ENCODE measurements at places on chromosomes 4 and X.
A peak's percentile ranks its signal among the peaks of the same experiment; 100 is the strongest.

GRCh38 chr4:184136525-184136924, 81.1 kb downstream of the ENPP6 start:
- no peak for DNase-seq

GRCh38 chr4:164440199-164440598, 313.7 kb upstream of the SMIM31 start:
- no peak for DNase-seq

DNA sequence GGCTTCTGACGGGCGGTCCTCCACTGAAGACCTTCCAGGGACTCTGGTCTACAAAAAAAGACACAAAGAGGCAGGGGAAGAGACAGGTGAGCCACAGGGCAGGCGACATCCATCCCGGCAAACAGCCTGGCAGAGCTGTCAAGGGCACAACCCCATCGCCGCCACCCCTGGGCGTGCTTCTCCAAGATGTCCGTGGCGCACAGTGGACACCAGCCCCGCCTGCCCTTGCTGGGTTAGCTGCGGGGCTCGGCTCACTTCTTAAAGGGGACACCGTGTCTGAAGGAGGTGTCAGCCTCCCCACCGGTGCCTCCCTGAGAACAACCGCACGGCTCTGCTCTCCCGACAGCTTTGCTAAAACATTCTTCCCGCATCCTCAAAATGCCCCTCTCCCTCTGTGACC, 28.4 kb downstream of the FAM53A start:
- no peak for DNase-seq

- no peak for DNase-seq
Measured at GRCh38 chr4:40564815-40565483, 64.7 kb downstream of the RBM47 start.

DNA sequence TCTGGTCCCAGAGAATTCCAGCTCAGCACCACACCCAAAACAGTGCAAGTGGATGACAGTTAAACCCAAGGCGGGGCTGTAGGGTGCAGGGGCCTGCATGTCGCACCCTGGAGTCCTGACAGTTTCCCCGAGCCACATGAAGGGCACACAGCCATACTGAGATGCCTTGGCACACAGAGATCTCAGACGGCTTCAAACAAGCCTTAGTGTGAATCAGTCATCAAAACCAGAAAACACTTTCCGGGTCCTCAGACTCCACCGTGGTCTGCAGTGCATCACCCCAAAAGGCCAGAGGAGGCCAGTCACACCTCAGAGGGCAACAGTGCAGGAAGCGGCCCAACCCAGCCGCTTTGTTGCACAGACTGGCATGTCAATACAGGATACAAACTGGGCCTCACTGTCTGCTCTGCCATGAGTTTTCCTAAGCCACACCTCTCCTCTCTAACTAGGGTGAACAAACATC, 64.6 kb upstream of the ENPP6 start:
- DNase-seq = no peak

DNA sequence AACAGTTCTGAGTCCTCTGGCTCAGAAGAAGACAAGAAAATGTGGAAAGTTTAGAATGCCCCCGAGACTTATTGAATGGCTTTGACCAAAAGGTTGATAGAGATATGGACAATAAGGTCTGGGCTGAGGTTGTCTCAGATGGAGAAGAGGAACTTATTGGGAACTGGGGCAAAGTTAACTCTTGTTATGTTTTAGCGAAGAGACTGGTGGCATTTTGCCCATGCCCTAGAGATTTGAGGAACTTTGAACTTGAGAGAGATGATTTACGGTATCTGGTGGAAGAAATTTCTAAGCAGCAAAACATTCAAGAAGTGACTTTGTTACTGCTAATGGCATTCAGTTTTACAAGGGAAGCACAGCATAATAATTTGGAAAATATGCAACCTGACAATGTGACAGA, 1549.3 kb upstream of the ADGRL3 start:
- DNase-seq = no peak

DNA sequence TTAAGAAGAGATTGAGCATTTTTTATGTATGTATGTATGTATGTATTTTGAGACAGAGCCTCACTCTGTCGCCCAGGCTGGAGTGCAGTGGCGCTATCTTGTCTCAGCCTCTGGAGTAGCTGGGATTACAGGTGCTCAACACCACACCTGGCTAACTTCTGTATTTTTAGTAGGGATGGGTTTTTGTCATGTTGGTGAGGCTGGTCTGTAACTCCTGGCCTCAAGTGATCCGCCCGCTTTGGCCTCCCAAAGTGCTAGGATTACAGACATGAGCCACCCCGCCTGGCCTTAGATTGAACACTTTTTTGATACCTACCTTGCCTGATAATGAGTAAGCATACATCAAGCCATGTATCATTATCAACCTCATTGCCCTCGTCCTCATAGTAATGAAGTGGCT, 2.7 kb downstream of the N4BP2 start:
- no peak for DNase-seq

DNA sequence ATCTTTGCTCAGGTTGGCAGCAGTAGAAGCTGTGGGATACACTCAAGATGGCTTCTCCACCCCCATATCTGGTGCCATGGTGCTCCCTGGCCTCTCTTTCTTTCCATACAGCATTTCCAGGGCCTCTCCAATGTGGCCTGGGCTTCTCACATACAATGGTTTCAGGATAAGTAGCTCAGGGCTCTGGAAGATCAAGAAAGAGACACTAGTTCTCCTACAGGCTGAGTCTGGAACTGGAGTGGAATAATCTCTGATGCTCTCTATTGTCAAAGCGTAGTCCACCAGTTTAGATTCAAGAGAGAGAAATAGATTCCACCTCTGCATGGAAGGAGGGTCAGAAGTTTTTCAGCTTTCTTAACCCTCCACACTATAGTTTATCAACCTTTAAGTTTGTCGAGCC, 138.2 kb upstream of the AADAT start:
- DNase-seq = no peak

DNA sequence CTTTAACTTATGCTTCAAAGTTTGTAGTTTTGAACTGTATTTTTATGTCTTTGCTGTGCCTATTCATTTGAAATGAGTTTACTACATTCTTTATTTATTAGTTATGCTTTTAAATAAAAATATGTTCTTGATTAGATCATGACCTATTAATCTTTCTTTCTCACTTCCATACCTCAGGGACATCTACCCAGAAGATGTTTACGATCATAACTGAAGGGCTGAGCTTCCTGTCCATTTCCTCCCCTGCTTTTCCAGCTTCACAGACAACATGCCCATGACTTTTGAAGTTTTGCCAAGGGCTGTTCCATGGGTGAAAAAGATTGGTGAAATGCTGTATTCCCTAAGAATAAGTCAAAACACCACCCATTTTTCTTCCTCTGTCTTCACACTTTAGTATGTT, 99.7 kb upstream of the DDIT4L start:
- DNase-seq = no peak

DNA sequence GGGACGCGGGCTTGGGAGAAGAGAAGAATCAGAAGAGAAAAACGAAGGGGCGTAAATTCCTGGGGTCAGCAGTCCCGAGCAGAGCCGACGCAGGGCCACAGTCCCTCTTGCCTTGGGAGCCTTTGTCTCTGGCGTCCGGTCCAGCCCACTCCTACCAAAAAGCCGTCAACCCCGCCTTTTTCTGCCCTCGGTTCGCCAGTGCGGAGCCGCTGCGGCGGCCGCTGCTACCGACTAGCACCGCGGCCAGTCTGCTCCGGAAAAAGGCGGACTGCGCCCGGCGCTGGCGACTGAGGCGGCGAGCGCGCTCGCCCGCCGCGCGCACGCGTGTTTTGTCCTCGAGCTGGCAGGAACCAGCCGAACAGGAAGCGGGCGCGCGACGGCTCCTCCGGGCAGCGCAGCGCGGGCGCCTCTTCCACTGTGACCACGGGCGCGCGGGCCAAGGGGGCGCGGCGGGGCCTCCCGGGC, 502 bp downstream of the HNRNPDL start:
- no peak for DNase-seq

DNA sequence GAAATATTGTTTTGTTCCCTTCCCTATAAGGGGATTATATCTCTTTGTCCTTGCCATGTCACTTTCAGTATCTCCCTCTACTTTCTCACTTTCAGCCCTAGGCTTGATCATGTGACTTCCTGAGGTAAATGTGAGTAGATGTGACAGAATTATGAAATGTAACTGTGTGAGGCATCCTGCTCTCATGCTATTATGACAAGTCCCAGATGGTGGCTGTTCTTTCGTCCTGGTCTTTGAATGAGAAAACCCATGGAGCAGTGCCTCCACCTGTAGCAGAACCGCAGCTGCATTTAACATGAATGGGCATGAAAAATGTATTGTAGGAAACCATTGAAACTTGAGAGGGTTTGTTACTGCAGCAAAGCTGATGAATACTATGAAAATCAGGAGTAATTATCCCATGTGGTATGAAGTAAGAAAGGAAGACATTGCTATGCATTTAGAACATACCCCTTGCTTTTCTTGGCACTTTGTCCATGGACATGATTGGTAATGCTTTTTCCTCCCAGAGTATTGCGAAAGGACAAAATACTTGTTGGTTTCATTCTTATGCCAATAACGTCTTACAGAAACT, 202.2 kb upstream of the GPRIN3 start:
- DNase-seq = peak; percentile 80

DNA sequence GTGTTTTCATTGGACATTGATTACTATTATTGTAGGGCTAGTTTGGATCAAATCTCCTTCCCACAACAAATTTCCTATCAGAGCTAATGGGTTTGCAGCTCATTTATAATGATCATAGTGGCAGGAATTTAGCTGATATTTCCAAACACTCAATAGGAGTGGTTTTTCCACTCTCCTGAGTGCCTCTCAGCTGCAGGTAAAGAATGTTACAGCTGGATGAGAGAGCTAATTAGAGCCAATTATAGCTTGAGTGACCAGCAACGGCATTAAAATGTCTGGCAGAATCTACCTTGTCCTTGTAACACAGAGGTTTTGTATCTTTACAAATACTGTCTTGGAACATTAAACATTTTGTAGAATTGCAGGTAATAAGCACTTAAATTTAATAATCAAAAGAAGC, 602.8 kb upstream of the EPHA5 start:
- no peak for DNase-seq

- no peak for DNase-seq
Measured at GRCh38 chr4:4455210-4455865, 68.4 kb downstream of the NSG1 start.

GRCh38 chr4:179195887-179196286, 1753.7 kb upstream of the AGA start:
- DNase-seq = no peak

- no peak for DNase-seq
Measured at GRCh38 chrX:144715337-144715736, 532.0 kb upstream of the SPANXN1 start.

GRCh38 chr4:101711590-101712260, 78.8 kb upstream of the BANK1 start:
- DNase-seq = no peak

GRCh38 chr4:146439999-146440398, 81.7 kb downstream of the SLC10A7 start:
- no peak for DNase-seq

- DNase-seq = no peak
Measured at GRCh38 chr4:42436928-42437565, 39.8 kb downstream of the SHISA3 start.

DNA sequence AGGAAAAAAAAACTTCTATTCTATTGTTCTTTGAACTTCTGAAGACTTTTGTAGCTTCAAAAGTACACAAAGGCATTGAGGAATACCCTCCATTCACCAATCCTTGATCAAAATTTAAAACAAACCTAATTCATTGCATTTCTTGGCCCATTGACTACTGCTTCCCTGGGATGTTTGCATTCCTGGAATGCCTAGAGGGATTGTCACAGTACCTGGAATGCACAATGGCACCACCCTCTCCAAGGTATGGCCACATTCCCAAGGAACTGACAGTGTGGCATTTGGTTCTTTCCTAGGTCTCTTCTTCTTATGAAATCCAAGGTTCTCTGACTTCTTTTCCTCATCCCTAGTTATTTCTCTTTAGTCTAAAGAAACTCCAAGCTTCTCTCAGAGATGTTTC, 600.7 kb downstream of the CCSER1 start:
- no peak for DNase-seq

- no peak for DNase-seq
Measured at GRCh38 chrX:148417934-148418333, 82.5 kb upstream of the AFF2 start.

DNA sequence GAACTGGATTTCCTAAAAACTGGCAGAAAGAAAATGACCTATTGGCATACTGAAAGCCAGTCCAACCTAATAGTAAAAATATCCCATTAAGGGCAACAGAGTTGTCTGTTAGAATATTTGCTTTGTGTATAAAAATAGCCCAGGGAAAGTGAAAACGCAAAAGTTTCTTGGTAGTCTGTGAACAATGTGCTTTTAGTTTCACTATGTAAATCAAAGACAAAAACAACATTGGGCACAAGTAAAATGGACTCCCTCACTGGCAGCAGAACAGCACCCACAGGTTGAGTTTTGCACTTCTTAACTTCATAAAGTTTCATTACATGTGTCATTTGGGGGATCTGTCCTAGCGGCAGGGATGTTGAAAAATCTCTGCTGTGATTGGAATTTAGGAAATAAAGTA, 4.3 kb upstream of the FGG start:
- DNase-seq = no peak

GRCh38 chr4:8267077-8267476, 2.5 kb upstream of the HTRA3 start:
- no peak for DNase-seq

- DNase-seq = peak; percentile 25
Measured at GRCh38 chrX:49041744-49042580, 1.2 kb downstream of the TFE3 start.

GRCh38 chr4:162201673-162202072, 37.9 kb upstream of the FSTL5 start:
- no peak for DNase-seq

GRCh38 chr4:149752729-149753128, 62.9 kb downstream of the IQCM start:
- DNase-seq = no peak

DNA sequence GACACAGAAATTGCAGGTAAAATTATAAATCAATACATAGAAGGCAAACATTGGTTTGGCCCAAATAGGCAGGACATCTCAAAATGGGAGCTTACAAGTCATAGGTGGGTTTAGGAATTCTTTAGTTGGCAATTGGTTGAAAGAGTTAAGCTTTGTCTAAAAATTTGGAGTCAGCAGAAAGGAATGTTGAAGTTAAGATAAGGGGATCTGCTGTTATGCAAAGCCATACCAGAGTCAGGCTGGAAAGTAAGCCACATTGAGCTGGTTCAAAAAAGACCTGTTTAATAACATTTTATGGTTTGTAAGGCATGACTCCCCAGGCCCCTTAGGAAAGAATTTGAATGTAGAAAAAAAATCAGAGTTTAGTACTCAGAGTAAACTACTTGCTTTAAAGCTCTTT, 92.6 kb downstream of the IL13RA2 start:
- peak; percentile 58 for DNase-seq

- DNase-seq = no peak
Measured at GRCh38 chr4:168021666-168022065, 70.7 kb upstream of the ANXA10 start.

- no peak for DNase-seq
Measured at GRCh38 chr4:30511751-30512150, 208.4 kb upstream of the PCDH7 start.

- DNase-seq = no peak
Measured at GRCh38 chrX:20230406-20230805, 36.3 kb downstream of the RPS6KA3 start.

Measured in AG09309 (cell line).